ENCODE measurements at places on chromosomes 1 and 21. TPM values are rescaled to one million over a fixed set of nuclear protein-coding genes. Genes with fewer than 3 reads are reported as not detected.

Gene GBP5
- 2.6 TPM for total RNA-seq

Gene SLC44A3
- total RNA-seq, result 12.6 TPM

Gene AMY1C
- total RNA-seq, result not detected

GRCh38 chr1:66521721-66522365 lies 12.1 kb upstream of the SGIP1 start:
- DNase-seq, result no peak

- DNase-seq, result no peak
Observed at GRCh38 chr1:213123536-213123935, 72.5 kb downstream of the RPS6KC1 start.

DNA sequence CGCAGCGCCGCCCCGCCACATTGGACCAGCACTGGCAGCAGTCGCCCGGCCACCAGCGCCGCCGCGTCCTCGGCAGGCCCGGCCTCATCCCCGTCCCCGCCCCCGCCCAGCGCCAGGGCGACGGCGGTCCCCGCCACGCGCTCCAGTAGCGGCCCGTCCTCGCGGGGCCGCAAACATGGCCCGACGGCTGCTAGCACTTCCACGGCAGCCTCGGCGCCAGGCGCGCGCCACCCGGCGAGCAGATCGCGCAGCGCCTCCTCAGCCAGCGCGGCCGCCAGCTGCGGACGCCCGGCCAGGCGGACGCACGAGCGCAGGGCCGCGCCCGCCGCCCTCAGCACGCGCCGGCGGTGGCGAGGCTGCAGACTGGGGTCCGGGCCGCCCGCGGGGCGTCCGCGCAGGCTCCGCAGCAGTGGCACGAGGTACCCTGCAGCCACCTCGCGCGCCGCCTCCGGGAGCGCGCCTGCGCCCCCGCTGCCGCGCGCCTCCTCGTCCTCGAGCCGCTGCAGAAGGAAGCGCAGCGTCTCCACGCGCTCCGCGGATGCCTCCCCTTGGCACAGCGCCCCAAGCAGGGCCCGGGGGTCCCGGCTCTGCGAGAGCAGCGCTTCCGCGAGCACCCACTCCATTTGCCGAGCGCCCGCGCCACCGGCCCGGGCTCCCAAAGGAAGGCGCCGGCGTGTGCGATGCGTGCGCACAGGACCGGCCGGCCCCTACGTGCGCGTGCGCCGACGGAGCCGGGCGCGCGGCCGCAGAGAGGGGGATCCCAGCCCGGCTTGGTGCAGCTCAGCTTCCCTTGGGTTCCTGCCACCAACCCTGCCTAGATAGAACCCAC lies at the start of gene TARBP1:
TARBP1 (minus strand) TSS at position 699 of the 829 bp plus-strand sequence; CDS start at position 623, 76 bp downstream.
- peak; percentile 45 for DNase-seq

Measured in breast epithelium (tissue), 4 donors.